Glutamatergic neuron (in vitro differentiated cells): ENCODE measurements at places on chromosomes 2 and 18.

DNA sequence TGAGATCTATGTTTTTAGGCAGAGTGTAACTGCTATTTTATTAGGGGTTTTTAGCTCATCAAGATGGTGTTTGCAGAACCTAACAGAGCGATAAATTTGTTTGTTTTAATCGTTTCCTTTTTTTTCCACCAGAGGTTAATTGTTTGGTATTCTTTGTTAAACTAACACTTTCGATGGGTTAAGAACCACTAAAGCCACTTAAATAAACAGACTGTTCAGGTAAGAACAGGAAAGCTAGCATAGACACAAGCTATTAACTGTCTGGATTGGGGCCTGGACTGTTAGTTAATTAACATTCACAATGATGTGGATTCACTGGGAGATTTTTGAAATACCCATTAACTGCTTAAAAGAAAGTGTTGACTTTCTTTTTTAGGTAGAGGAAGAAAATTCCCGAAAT, 209.0 kb upstream of the COPS8 start:
- DNase-seq = no peak

GRCh38 chr2:114714313-114714712, 271.9 kb downstream of the DPP10 start:
- DNase-seq = no peak

DNA sequence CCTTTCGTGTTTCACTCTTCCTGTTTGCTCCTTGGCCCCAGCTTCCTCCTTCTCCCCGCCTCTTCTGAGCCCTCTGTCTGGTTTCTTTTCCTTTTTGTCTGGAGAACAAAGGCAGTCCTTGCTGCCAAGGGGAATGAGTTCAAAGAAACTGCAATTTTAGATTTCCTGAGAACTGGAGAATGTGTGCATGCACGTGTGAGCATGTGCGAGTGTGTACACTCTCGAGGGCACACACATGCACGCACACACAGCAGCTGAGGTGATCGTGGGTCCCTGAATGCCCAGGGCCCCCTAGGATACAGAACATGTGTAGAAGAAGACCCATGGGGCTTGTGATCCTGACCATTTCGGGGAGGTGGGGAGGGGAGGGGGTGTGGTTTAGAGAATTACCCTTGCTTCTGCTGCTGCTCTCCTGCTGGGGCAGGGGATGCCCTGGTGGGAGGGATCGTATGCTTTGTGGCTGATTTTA, 151.8 kb downstream of the DYSF start:
- peak; percentile 12 for DNase-seq

DNA sequence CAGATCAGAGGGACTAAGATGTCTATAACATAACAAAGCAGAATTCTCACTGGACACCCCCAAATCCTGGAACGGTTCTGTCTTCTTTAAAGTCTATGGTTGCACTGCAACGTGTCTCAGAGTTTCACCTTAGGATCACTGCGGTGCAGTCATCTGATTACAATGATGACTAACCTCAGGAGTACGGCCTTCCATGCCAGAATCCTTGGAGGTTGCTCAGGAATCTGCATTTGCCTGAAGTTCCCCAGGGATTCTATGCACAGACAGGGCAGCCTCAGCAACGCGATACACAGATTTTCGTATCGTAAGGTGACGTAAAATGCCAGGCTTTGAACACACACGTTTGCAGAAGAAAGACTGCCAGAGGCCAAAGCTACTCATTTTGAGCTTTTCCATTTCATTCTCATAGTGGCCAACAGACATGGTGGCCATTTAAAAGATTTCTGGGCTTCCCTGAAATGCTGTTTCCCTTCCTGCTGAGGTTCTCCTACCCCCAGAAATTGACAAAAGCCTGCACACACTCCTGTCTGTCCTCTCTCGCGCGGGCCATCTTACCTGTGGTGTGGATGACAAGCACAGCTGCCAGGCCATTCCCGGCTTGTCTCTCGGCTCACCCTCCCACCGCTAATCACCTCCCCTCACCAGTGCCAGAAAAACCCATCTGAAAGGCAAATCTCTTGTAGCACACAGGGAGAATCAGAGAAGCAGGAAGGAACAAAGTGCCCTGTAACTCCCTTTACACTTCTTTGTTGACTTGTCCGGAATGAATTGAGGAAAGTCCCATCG, 148.8 kb downstream of the ACKR3 start:
- no peak for DNase-seq

DNA sequence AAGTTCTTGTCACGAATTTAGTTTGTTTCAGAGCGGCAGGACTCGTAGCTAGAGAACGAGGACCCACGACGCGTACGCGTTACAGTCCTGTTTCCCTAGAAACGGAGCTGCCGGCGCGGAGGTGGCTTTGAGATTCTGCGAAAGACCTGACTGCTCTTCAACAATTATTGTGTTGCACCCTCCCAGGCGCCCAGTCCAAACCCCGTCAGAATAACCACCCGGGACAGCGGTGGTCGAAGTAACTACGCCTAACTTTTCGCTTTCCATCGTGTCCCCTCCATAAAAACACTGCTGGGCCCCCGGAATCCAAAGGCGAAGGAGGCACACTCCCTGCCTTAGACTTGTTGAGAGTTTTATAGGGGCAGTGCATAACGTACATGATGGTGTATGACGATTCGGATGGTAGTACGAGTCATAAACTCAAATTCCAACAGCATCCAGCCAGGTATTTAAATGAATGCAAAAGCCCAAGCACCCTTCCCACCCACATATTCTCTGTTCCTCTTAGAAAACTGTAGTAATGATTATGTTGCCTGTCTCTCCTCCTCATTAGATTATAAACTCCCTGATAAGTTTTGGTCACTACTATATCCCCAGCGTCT, 651 bp upstream of the STAM2 start:
- no peak for DNase-seq

DNA sequence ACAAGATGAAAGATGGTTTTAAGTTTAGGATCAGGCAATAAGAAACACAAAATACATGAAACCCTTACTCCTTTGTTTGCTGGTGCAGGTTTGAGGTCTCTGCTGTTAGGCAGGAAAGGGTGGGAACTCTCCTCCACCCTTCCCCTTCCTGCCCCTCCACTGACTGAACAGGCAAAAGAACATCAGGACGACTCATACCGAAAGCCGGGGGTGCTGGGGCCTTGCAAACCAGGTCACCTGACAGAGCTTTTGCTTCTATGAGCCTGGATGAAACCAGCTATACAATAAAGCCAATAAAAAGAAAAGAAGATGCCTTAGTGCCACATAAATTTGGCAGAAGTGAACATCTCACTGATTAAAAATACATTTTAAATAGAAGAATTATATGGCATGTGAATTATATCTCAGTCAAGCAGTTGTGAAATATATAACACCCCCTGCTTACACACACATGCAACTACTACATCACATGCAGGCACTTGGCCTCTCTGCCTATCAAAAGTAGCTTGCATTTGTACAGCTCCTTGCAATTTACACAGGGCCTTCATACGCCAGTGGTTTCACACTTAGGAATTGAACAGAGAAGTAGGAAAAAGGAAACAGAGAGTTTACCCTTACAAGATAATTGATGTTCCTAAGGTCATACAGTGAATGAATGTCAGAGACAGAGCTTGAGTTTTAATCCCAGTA, 215.1 kb upstream of the TRIB2 start:
- no peak for DNase-seq

- no peak for DNase-seq
These were observed 93.6 kb downstream of the SCN9A start for GRCh38 chr2:166282154-166282553.

- peak; percentile 15 for DNase-seq
These were observed 393.2 kb upstream of the GALNT5 start for GRCh38 chr2:156864325-156864724.

GRCh38 chr2:239065962-239066361, 218.1 kb downstream of the TWIST2 start:
- no peak for DNase-seq

GRCh38 chr2:214747992-214748391, 61.5 kb downstream of the BARD1 start:
- DNase-seq = no peak

DNA sequence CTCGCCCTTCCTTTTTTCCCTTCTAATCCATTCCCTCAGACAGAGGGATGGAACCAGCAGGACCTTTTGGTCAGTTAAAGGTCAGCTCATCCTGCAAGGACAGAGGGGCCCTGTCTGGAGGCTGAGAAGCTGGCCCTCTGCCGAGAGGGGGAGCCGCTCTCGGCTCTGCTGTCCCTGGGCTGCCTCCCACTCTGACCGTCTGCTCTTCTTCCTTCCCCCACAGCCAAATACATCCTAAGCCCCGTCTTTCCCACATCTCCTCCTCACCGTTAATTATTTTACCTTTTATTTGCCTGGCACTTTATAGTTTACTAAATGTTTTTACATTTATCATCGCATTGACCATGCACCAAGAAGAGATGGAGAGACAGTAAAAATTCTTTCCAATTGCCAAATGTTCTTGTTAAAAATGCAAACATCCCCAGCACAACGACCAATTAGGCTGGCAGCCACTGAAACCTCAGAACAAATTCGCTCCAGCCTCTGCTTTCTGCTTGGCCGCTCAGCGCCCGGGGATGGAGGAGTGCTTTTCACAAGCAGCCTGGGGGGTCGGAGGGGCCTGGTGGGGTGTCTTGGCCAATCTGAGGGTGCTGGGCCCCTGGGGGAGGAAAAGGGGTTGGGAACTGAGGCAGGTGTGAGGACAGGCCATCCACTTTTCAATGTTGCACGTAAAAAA, 123.7 kb downstream of the TNS1 start:
- DNase-seq = no peak

DNA sequence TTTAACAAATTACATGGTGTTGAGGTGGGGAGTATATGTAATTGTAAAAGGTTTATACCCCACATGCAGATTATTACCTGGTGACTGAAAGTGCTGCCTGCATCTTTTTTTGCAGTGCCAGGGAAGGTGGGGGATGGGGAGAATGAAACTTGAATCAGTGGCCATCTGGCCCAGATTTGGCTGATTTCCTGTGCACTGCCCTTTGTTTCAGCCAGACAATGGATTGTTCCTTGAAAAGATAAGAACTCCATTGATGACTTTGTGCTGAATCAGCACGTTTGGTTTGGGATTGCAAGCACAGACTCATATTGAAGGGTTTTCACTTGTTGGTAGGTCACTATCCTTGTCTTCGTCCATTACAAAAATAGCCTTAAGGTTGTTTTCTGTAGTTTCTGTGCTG, 20.9 kb downstream of the GREB1L start:
- no peak for DNase-seq

DNA sequence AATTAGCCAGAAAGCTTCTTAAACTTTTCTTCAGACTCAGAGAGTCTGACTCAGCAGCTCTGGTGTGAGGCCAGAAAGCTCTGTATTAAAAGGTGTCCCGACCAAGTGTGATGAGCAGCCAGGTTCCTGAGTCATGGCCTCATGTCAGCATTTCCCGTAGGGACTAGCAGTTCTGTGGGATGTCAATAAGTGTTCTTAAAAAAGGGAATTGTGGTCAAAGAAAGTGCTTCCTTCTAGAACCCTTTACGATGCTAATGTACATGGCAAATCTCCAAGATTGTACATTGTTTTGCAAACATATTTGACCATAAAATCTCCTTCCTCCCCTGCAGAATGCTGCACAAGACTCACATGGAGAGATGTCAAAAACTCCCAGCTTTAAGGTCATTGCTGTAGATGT, 80.1 kb downstream of the PLA2R1 start:
- DNase-seq = no peak

DNA sequence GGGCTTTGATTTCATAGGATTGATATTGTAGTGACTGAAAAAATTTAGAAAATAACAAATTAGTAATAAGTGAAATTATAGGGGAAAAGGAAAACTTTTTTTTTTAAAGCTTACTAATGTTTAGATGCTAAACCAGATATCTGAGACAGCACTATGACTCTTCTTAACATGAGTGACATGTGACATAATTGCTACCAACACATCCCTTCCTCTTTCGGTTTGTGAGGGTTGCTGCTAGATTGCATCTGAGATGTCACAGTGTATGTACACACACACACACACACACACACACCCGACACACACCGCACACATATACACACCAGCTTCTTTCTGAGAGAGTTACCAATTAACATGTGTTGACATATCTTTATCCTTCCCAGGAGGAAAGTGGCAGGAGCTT, 18.0 kb downstream of the RAPGEF4 start:
- no peak for DNase-seq

DNA sequence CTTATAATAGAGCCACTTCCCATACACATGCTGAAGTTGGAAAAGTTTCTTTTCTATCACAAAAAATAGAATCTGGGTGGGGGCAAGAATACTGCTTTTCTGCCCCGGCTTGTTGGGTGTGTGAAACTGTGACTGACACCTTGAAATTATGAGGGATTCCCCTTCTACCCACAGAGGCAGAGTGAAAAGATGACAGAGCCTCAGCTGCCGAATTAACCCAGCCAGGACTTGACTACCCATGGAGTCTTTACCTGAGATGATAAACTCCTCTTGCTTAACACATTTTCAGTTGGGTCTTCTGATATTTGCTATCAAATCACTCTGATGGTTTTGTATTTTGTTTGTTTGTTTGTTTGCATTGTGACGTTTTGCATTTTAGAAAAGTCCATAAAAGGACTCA, 66.0 kb upstream of the PMAIP1 start:
- DNase-seq = no peak

GRCh38 chr2:26255759-26256384, 11.1 kb downstream of the HADHB start:
- DNase-seq = no peak
